ENCODE measurements at places on chromosomes 7 and 10. TPM values are rescaled to one million over a fixed set of nuclear protein-coding genes. Genes with fewer than 3 reads are reported as not detected.

DNA sequence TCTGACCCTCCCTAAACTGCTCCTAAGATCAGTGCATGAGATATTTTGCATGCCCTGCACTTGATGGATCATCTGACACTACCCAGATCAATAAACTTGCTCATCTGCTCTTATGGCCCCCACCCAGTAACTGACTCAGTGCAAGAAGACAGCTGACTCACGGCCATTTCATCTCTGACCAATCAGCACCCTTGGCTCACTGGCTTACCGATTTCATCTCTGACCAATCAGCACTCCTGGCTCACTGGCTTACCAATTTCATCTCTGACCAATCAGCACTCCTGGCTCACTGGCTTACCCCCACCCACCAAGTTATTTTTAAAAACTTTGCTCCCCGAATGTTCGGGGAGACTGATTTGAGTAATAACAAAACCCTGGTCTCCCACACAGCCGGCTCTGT lies 37.2 kb upstream of the OPTN start:
- DNase-seq = no peak

NPC1L1 gene
- total RNA-seq = not detected

TAF6 gene
- 40.4 TPM for total RNA-seq

DNA sequence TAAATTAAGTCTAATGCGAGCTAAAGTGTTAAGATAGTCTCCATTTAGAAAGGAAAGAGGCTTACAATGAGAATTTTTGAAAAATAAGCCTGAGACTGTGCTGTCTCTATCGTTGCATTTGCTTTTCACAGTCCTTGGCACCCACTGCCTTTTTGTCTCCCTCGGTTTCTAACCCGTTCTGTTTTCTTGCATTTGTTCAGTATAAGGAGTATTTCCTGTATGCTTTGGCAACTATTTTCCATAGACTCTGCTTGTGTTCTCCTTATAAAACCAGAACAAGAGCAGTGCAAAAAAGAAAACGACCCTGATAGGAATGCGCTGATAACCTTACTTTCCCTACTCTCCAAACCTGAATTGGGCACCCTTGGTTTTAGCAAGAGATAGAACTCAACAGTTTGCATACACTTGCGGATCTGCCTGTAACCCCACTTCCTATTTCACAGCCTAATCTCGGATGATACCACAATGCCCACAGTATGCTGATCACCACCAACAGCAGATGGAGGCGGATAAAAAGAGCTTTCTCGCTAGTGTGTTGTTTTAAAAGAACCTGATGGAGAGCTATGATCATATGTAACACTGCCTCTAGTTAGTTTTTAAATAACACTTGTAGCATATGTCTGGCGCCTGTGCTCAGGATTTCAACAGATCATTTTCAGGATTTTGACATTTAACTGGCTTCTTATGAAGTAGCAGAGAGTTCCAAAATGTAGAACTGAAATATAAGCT lies 1.6 kb upstream of the ARHGAP12 start:
- DNase-seq = no peak

DNA sequence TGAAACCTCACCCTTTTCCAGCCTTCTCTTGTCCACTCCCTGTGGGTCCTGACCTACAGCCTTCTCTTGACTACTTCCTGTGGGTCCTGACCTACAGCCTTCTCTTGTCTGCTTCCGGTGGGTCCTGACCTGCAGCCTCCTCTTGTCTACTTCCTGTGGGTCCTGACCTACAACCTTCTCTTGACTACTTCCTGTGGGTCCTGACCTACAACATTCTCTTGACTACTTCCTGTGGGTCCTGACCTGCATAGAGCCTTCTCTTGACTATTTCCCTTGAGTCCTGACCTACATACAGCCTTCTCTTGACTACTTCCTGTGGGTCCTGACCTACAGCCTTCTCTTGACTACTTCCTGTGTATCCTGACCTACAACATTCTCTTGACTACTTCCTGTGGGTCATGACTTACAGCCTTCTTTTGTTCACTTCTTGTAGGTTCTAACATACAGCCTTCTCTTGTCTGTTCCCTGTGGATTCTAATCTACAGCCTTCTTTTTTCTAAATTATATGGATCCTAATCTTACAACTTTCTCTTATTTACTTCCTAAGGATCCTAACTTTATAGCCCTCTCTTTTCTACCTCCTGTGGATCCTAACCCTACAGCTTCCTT lies 36.5 kb downstream of the C10orf71 start:
- no peak for DNase-seq

CLRN3 gene
- 0.11 TPM for total RNA-seq

- no peak for DNase-seq
Measured at GRCh38 chr7:133549633-133550032, 296.8 kb downstream of the EXOC4 start.

GRCh38 chr7:120615703-120616102 lies 242.2 kb downstream of the TSPAN12 start:
- DNase-seq = no peak

DNA sequence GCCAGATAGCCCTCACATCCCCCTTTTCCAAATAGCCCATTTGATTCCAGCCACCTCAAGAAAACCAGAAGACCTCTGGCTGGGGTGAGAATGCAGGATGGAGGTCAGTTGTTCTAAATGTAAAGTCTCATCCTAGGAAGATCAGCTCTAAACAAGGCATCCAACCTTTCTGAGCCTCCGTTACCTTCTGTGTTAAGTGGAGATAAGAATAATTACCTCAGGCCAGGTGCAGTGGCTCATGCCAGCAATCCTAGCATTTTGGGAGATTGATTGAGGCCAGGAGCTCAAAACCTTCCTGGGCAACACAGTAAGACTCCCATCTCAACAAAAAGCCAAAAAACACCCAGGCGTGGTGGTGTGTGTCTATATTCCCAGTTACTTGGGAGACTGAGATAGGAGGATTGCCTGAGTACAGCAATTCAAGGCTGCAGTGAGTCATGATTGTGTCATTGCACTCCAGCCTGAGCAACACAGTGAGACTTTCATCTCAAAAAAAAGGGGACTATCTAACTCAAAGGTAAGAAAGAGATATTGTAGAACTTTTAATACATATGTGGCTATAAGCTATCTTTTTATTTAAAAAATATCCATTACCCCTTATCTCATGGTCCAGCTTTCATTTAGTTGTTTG lies 43.5 kb downstream of the PRTFDC1 start:
- no peak for DNase-seq

DNA sequence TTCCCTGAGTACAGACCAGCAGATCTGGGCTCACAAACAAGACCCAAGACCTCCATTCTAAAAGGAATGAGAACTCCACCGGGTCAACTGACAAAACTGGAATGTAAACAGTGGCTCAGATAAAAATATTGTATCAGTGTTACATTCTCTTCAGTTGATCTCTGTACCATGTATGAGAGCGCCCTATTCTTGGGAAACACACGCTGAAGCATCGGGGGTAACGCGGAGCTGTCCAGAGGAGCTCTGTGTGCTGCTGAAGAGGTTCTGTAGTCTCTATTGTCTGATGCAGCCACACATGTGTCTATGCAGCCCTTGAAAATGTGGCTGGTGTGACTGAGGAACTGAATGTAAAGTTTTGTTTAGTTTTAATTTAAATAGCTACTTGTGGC lies 39.7 kb downstream of the HIPK2 start:
- DNase-seq = no peak

GRCh38 chr7:84729284-84729683 lies 457.6 kb downstream of the SEMA3D start:
- DNase-seq = no peak
